HFF-Myc (cell line): ENCODE measurements at places on chromosomes 2 and 18.

DNA sequence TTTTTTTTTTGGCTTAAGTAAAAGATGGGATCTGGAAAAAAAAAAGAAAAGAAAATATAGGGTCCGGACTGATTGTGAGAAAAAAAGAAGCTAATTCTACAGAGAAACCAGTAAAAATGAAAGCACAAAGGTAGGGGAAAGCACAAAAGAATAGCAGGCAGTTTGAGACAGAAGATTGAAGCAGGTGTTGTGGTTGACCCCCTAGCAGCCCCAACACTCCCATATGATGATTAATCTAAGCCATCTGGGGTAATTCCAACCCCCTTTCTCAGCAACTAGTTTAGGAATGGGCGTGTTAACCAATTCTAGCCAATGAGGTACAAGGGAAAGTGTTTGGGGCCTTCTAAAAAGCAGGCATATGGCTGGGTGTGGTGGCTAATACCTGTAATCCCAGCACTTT, 77.0 kb downstream of the MBD2 start:
- peak; percentile 30 for DNase-seq

DNA sequence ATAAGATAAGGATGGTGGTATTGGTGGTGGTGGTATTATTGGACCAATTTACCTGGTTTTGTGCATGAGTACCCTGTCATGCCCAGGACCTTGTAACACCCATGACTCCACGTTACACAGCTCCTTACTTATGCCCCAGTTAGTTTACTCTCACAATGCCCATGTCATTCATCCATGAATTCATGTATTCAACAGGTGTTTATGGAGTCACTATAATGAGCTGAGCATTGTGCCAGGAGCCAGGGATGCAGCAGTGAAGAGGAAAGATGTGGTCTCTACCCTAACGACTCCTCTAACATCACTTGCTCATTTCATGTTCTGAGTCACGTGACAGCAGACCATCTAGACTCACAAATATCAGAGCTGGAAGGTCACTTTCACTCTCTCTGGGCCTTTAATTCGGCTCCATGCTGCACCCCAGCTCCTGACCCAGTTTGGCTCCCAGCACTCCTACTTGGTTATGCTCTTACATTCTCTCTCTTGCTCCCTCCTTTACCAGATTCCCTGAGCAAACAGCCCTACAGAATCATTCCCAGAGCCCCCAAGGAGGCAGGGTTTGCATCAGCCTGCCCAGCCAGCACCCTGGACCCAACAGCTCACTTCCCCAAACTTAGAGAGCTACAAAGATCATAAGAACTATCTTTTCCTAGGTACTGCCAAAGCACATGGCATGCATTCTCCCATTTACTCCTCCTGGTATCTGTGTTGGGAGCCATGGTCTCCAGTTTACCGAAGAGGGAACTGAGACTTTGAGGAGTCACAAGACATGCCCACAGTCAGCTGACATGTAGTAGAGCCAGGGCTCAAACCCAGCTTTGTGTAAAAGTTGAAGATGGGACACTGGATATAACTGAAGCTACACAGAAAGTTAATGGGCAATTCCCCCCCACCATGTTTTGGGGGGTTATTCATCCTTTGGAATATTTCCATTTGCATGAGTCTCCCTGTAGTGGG, 449.9 kb downstream of the LRATD1 start:
- DNase-seq = no peak

GRCh38 chr2:24469148-24469650, 21.9 kb upstream of the NCOA1 start:
- no peak for DNase-seq

DNA sequence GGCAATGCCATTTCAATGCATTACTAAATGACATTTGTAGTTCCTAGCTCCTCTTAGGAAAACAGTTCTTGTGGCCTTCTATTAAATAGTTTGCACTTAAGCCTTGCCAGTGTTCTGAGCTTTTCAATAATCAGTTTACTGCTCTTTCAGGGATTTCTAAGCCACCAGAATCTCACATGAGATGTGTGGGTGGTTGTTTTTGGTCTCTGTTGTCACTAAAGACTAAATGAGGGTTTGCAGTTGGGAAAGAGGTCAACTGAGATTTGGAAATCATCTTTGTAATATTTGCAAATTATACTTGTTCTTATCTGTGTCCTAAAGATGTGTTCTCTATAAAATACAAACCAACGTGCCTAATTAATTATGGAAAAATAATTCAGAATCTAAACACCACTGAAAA, 45.3 kb downstream of the HADHB start:
- no peak for DNase-seq

DNA sequence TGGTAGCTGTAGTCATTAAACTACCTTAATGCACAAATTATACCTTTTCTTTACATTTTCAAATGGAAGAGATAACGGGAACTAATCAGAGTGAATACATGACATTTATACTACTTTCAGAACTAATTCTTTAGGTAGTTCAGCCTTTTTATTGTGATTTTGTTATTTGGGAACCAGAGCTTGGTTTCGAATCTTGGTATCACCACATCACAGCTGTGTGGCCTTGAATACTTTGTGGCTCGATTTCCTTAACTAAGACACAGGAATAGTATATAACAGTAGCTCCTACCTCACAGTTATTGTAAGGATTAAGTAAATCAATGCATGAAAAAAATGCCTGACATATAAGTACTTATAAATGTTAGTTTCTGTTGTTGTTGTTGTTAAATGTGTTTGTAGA, 240.0 kb downstream of the WDR7 start:
- no peak for DNase-seq

- DNase-seq = no peak
Observed at GRCh38 chr2:127107622-127107999, 657 bp upstream of the BIN1 start.

GRCh38 chr2:162549081-162549480, 205.1 kb downstream of the GCA start:
- DNase-seq = no peak

DNA sequence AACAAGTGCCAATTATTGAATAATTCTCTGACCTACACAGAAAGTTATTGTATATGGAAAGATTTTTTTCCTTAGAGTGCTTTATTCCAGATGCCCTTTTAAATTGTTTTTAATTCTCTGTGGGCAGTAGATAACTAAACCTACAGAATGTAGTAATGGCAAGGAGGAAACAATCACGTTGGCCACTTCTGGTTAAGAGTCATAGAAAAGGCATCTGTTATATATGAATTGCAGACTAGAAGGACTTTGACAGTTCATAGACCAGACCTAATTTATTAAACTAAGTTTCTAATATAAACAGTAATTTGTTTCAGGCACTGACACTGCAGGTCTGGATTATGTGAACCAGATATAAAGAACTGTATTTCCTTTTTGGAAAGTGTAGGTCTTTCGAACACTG, 607.5 kb downstream of the PLCL1 start:
- no peak for DNase-seq

DNA sequence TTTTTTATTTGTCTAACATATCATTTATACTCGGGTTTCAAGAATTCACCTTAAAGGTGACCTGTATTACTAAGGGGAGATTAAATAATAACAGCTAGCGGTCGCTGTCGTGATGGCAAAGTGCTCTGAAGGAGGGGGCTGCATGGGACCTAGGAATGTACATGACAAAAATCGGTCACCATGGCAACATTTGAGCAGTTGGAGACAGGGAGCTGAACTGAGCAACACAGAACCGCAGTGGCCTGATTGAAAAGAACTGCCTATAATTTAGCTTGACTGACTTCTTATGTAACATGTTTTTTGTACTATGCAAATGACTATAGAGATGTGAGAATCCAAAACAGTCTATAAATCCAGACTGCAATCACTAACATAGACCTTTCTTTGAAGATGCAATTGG, 34.3 kb upstream of the EPHA4 start:
- DNase-seq = no peak
